Liver (tissue), 10 donors: ENCODE measurements at places on chromosomes 11 and 22. TPM values are rescaled to one million over a fixed set of nuclear protein-coding genes. Genes with fewer than 3 reads are reported as not detected.

- no peak for DNase-seq
Observed at GRCh38 chr22:49588739-49589138, 238.9 kb downstream of the BRD1 start.

DNA sequence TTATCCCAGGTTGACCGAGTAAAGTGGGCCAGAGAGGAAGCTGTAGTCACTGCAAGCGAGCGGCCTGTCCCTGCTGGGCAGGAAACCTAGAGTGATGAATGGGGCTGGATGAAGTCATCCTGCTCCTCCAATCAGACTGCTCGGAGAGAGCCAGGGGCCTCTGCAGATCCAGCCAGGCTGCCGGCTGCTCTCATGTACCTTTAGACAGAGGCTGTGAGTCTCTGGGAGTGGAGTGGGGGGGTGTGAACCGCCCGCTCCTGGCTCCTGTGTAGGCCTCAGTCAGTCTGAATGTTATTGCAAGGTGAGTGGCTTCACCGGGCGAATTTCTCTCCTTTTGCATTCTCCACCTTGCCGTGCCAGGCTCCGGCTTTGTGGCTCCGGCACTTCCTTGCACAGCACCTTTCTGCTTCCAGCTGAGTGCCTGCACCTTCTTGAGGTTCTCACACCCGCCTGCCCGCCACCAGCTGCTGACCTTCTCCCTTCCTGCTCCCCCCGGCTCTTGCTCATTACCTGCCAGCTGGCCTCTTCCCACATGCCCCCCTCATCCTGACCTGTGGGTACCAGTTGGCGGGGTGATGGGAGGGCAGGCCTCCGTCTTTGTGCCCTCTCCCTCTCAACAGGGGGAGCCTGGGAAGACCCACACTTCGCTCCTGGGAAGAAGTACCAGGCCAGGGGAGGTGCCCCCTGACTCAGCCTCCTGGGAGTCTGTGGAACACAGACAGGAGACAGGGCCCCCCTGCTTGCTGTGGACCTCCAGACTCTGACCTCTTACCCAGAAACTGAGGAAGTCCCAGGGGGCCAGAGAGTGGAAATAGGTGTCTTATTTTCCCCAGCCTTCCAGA, 79.9 kb downstream of the GRAMD1B start:
- no peak for DNase-seq

DNA sequence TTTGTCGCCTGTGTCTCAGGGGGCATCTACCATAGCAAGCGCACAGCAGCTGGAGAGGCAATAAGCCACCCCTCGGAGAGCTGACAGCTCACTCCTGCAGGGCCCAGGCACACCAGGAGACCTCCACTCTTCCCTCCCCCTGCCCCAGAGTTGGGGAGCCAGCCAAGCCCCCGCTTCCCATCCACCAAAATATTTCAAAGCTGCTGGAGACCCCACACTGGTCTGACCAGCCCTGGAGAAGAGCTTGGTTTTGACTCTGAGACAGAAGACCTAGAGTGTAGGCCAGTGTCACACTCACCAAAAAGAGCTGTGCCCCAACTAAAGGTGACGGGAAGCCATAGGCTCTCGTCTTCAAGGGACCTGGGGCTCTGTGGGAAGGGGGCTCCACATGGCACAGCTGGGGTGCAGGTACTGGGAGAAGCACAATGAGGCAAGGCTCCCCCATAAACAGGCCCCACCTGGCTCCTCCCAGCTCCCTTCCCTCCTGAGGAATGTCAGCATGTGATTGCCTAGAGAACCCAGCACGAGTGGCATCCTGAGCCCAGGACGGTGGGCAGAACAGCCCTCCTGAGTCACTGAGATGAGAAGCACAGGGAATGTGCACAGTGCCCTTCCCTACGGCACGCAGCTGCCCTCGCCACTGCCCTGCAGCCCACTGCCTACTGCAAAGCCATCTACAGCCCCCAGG, 5.8 kb upstream of the GNAZ start:
- DNase-seq = peak; percentile 16

DNA sequence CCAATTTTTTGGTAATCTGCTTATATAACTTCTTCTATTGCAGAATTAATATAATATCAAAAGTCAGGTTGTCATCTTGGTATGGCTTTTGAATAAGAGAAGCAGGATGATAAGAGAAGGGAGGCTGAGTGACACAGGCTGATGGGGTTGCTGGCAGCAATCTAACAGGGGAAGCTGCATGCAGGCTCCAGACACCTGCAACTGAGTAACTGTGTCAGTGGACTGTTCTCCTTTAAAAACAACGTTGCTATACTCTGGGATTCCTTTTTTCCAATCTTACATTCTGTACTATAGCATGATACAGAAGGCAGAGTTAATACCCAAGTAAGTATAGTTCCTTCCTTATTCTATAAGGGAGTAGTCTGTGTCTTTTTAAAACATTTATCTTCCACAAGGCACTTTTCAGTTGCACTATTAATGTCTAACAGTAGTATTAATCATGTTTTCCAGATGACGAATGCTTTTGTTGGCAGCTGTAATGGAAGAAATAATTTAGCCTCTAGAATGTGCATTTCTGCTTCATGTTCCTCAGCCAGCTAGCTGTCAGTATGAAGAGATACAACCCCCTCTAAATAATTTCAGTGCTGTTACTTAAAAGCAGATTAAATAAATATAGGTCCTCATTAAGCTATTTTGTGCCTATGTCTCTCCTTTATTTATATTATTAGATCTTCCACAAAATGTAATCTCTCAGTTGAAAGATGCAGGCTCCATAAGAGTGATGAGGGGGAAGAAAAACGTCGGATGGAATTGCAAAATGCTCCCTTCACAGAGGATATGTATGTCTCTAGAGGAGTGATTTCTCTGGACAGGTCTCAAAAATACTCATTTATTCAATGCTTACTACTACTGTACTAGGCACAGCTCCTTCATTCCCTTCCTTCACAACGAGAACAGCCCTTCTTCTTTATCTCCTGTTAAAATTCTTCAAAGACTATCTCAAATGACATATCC, 50.8 kb downstream of the ATG16L2 start:
- DNase-seq = no peak

DNA sequence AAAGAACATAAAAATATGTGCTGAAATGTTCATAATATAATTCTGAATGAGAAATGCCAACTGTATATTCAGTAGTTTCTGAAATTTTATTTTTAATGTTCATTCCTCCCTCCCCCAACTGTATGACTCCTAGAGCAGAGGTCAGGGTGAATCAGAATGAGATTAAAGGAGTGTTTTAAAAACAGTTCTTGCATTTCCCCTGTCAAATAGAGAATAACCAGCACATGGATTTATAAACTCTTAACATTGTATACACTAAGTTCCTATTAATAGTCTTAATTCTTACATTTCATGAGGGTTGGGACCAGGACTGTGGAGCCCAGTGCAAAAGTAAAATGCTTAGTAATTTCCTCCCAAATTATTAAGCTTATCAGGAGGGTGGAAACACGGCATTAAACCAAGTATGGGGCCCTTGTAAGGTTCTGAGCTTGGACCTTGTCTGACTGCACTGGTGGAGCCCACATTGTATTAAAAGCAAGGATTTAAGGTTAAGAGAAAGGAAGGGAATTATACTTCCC, 474.6 kb upstream of the RAG2 start:
- no peak for DNase-seq

GRCh38 chr11:18775492-18776292, 15.9 kb downstream of the PTPN5 start:
- DNase-seq = peak; percentile 76

DNA sequence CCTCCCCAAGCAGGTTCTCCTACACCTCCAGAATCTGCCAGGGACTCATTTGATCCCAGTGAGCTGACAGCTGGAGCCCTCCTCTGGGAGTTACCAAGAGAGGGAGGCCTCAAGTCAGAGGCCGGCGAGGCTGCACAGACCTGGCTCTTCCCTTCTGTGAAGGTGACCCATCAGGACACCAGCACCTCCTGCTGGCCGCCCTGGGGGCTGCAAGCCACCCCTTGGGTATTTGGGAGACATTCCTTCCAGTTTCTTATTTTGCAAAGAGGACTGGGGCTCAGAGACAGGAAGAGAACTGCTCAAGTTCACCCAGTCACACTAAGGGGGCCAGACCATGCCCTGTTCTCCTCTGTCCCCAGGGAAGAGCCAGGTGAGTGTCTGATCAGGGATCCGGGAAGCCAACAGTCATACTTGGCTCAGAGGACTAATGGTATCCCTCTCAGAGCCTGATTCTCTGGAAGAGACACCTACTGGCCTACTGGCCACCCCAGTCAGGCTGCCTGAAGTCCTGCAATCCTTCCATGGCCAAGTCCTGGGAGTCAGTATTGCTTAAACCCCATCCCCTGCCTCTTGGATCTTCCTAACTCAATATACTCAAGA, 40.5 kb upstream of the RIC3 start:
- peak; percentile 83 for DNase-seq

PIH1D2 gene
- total RNA-seq = 0.25 TPM

- no peak for DNase-seq
Observed at GRCh38 chr11:86804951-86805350, 4.6 kb downstream of the PRSS23 start.

GRCh38 chr11:100676901-100677300, 10.2 kb upstream of the ARHGAP42 start:
- DNase-seq = no peak

GRCh38 chr22:40805239-40805638, 13.9 kb downstream of the SLC25A17 start:
- DNase-seq = no peak

DNA sequence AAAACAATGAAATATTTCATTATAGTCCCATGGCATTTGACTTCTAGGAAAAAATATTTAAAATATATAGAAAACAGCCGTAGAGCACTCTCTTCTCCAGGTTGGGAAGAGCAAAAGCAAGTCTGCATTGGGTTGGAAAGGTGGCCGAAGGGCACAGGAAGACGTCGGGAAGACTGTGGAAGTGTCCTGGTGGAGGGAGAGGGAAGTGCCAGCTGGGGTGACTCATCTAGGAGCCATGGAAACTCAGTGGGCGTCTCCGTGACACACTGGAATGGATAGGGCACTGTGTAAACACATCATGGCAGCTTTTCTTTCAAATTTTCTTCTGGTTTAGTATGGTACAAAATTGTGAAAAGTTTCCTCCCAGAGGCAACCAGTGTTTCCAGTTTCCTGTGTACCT, 12.7 kb downstream of the GTPBP1 start:
- DNase-seq = no peak

SLC36A4 gene
- 8.3 TPM for total RNA-seq

- no peak for DNase-seq
Observed at GRCh38 chr11:35525501-35526175, at the start of gene PAMR1. Gene PAMR1 (minus strand): TSS chr11:35525616. CDS start chr11:35525585, 31 bp downstream.

GRCh38 chr11:63532799-63533475, 3.7 kb upstream of the PLAAT4 start:
- DNase-seq = no peak

DNA sequence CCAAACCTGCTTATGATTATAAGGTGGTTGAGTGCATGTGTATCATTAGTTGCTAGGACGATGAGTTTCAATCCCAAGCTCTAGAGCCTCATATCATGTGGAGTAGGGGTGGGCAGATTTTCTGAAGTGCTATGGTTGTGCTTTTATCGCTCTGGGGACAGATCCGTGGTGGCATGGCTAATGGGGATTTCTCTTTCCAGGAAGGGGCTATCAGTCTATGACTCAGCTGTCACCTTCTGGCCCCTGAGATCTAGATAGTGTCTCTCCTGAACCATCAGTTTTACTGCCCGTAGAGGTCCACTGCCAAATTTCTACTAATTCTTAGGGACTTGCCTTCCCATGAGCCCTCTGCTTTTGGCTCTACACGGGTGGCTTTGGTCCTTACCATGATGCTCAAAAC, 51.8 kb downstream of the FDX1 start:
- no peak for DNase-seq

DNA sequence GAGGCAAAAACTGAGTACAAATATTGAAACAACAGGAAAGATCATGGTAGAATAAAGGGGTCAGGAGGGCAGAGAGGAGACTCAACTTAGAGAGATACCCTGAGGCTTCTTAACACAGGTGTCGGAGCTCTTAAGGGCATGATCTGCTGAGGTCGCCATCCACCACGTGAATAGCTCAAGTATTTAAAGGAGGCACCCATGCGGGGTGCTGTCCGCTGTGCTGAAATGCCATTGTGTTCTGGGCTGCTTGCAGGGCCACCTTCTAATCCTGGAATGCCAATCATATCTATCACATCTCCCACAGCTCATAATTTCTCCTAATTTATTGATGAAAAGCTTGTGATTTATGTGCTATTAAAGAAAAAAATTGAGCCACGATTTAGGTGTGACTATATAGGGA, 90.2 kb downstream of the SEZ6L start:
- DNase-seq = peak; percentile 37

DNA sequence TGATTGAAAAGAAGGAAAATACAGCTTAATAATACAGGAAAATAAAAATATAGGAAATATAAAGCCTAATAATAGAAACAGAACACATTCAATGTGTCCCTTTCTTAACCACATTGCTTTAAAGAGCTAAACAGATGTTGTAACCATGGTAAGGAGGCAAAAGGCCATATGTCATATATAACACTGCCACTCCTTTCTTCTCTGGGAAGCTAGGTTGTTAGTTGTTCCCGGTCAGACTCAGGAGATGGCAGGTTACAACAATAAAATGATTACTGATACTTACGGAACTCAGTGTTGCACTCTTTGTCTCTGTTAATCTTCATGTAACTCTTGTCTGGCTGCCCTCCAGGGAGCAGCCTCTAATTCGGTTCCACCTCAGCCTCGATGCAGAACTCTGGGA, 134.7 kb upstream of the PGR start:
- DNase-seq = no peak
